ENCODE measurements at places on chromosomes 13 and 19.

- no peak for DNase-seq
These were observed 83.9 kb upstream of the TSC22D1 start for GRCh38 chr13:44660050-44660449.

- no peak for DNase-seq
These were observed 34.4 kb downstream of the CAPN12 start for GRCh38 chr19:38709671-38710415.

DNA sequence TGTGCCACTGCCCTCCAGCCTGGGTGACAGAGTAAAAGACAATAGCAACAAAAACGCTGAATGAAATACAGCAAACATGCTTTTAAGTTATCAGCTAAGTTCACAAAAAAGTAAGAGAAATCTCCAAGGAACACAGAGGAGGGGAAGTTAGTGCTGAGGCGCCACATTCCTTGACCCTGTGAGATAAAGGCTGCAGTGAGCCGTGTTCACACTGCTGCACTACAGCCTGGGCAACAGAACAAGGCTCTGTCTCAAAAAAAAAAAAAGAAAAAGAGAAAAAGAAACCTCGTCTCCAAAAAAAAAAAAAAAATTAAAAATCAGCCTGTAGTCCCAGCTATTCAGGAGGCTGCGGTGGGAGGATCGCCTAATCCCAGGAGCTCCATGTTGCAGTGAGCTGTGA lies 16.3 kb upstream of the DOCK6 start:
- no peak for DNase-seq

DNA sequence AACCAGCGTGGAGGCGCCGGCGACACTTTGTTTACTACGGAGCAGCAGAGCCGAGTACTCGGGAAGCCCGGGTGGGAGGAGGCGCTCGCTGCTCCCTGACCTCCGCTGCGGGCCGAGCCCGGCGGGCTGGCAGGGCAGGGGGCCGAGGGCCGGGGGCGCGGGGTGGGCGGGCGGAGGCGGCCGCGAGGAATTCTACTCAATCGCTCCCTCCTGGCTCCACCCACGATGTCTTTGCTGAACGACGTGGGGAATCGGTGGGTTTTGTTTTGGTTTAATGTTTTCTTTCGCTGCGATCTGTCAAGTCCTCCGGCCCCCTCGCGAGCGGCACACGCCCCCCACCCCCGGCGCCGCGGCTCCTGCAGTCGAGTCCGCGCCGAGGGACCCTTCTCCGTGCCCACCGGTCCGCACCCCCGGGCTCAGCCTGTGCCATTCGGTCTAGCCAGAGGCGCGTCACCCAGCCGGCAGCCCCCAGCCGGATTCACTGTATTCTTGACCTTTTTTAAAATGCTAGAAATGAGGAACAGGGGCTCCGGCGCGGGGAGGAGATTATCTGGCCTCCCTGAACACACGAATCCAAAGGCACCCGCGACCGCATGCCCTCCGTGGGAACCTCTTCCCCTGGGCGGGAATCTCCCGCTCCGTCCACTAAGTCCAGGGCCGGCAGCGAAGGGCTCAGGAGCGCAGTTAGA lies 636 bp upstream of the FOXO1 start:
- DNase-seq: peak; percentile 13

GRCh38 chr19:2551864-2552185 lies 75.9 kb downstream of the GADD45B start:
- no peak for DNase-seq

GRCh38 chr19:49515767-49516166 lies 3.3 kb downstream of the FCGRT start:
- peak; percentile 42 for DNase-seq

DNA sequence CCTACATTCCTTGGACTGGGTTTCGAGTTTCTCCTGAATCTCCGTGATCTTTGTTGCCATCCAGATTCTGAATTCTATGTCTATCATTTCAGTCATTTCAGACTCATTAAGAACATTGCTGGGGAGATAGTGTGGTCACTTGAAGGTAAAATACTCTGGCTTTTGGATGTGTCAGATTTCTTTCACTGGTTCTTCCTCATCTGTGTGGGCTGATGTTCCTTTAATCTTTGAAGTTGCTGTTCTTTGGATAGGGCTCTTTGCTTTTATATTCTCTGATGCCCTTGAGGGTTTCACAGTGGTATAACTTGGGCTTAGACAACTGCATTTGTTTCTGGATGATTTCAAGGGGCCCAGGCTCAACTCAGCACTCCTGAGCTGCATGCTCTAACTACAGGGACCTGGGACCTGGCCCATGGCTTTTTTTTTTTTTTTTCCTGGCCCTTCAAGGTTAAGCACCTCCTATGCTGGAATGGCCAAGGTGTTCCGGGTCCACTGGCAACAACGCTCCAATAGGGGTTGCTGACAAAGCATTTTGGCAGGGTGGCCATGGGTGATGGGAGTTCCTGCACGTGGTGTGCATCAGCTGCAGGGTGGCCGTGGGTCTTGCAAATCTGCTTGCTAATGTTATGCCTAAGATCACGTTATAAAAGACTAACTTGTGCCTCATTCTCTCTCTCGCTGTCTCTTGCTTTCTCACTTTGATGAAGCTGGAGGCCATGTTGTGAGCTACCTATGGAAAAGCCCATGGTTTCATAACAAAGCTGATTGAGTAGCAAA lies 5.9 kb upstream of the SIGLEC7 start:
- no peak for DNase-seq

DNA sequence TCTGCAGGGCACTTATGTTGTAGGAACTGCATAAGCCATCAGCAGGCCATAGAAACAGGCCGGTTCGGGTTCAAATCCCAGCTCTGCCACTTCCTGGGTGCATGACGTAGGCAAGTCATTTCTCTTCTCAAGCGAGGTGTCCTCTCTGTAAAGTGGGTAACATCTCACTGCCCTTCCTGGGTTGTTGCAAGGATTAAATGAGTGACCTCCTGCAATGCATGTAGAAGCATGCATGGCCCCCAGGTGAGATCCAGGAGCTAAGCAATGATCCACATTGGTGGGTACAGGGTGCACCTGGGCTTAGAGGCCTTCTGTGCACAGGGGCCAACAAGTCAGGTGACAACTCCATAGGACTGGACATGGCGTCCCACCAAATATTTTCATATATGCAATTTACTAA lies 13.8 kb downstream of the PHLDB3 start:
- no peak for DNase-seq

- DNase-seq: no peak
These were observed 31.3 kb downstream of the GRIK5 start for GRCh38 chr19:42038666-42039065.

GRCh38 chr13:43132911-43133310 lies 109.5 kb downstream of the DNAJC15 start:
- no peak for DNase-seq

GRCh38 chr13:92716749-92717148 lies 509.9 kb upstream of the GPC6 start:
- no peak for DNase-seq

DNA sequence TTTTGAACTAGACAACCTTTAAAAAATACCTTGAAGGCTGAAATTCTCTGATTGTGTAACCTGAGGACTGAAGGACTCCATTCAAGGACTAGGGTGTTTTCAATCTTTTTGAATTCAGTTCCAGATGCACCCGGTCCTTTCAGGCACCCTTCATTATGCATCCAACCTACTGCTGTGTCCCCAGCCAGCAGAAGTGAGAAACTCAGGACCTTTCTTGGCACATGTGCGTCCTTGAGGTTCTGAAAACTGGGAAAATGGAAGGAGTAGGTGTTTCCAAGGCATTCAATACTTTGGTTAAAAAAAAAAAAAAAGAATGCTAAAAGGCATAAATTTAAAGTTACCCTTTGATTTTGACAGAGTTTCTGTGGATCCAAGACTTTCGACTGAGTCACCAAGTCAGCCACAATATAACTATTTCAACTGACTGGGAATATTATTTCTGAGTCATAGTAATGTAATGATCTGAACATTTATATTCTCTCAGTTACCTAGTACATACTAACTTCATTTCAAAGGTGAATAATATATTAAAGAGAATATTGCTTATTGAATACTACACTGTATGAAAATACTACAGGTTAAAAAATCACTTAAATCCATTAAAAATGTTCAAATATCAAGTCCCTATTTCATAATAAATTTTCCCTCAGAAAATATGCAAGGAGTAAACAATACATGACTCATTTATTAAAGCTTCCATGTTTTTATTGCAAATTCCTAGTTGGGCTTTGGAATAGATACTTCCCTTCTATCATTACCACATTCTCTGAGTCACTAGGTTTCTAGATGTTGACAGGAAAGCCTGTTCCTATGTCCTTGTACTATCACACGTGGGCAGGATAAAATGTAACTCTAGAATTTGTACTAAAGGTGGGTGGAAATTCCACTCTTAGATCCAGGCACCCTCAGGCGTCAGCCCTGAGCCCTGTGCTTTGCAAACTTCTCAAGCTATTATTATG lies 2.4 kb upstream of the ITGBL1 start:
- DNase-seq: no peak

- DNase-seq: peak; percentile 34
These were observed 30.0 kb upstream of the TPT1 start for GRCh38 chr13:45370922-45371406.

DNA sequence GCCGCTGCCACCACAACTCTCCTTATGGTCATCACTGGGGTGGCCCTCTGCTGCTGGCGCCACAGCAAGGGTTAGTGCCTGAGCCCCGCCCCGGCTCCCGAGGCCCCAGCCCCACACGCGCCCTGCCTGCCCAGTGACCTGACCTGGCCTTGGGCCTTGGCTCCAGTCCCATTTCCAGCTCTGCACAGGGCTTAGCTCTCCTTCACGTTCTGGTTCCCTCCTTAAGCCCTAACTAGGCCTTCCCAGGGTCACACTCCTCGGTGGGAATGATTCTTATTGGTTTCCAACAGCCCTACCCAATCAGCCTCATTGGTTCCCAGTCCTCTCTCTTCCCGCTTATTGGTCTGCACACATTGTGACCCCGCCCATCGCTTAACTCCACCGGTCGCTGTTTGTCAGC lies 5.8 kb downstream of the KIRREL2 start:
- DNase-seq: no peak

DNA sequence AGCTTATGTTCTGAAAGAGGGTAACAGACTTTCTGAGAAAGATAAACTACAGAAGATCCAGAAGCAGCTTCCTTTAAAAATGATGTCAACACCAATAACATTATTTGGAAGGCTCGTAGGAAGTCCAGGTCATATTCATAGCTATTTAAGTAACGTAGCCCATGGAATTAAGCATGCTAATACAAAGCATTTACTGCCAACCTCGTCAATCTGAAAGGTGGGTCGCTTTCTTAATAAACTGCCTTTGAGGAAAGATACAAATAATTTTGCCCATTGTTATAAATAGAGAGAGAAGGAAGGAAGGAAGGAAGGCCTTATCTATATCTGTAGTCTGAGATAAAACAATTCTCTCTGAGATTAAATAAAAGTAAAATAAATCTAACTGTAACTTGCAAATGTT lies 80.3 kb downstream of the STARD13 start:
- DNase-seq: no peak

DNA sequence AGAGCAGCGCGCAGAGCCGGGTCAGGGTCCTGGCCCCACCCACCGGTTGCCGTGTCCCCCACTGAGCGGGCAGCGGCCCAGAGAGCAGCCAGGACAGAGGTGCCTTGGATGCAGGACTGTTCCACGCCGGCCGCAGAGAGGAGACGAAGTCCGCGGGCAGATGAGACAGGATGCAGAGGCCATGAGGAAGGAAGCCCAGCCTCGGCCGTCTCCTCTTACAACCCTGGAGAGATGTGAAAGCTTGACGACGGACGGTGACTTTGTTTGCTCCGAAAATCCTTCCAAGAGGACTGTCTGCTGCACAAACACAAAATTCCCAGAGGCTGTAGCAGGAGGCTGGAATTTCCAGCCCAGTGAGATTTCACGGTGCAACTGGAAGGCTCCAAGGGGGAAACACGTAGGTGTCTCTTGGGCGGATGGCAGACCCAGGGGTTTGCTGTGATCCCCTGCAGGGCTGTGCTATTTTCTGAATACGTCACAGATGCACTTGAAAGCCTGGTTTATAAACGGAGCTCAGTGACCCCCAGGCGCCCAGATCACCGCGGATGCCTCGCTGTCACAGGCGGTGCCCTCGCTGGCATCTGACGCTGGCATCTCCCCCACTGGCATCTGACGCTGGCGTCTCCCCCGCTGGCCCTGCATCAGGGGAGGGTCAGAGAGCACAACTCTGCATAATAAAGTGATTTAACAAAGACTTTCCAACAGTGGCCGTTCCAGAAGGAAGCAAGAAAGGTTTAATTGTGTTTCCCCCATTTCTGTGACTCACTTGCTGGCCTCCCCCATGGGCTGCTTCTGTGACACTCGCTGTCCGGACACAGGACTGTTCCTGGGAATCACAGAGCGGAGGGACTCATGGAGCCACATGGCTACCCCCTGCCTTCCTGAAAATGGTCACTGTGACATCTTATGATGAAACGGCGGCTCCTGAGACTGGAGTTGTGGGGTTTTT lies 62.0 kb upstream of the C13orf46 start:
- no peak for DNase-seq

- peak; percentile 77 for DNase-seq
These were observed 31.7 kb downstream of the RASA3 start for GRCh38 chr13:114100446-114101357.

- no peak for DNase-seq
These were observed 71.7 kb upstream of the GTF3A start for GRCh38 chr13:27352698-27353097.

DNA sequence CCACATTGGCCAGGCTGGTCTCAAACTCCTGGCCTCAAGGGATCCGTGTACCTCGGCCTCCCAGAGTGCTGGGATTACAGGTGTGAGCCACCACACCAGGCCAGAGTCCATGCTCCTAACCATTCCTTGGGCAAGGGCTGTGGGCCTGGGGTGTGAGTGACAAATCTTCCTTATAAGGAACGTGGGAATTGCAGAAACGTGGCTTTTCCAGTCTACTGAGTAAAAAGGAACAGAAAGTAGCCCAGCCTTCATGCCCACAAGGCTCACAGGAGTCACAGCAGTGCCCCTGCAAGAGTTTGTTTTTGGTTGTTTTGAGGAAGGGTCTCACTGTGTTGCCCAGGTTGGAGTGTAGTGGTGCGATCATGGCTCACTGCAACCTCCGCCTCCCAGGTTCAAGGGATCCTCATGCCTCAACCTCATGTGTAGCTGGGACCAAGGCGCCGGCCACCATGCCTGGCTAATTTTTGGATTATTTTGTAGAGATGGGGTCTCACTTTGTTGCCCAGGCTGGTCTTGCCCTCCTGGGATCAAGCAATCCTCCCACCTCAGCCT lies 5.1 kb downstream of the MYPOP start:
- no peak for DNase-seq
